ENCODE measurements at places on chromosomes 7 and 10.

GRCh38 chr7:143367972-143368371 is 5.5 kb upstream of the FAM131B start:
- no peak for DNase-seq

DNA sequence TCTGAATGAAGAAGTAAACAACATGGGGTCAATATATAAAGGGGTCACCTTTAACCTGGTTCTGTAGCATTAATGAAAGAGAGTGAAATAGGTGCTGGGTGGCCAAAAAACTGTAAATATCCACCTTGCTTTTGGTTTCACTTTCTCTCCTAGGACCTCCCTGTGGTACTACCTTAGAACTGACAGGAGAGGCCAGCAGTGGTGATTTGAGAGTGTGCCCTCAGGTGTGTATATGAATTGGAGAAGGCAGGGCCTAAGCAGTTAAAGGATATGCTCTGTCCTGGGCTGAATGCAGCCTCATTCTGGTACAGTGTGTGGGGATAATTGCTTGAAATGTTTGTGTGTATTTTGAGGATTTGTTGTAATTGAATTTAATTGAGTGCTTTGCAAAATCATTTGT is 62.0 kb downstream of the BBS9 start:
- DNase-seq = no peak

DNA sequence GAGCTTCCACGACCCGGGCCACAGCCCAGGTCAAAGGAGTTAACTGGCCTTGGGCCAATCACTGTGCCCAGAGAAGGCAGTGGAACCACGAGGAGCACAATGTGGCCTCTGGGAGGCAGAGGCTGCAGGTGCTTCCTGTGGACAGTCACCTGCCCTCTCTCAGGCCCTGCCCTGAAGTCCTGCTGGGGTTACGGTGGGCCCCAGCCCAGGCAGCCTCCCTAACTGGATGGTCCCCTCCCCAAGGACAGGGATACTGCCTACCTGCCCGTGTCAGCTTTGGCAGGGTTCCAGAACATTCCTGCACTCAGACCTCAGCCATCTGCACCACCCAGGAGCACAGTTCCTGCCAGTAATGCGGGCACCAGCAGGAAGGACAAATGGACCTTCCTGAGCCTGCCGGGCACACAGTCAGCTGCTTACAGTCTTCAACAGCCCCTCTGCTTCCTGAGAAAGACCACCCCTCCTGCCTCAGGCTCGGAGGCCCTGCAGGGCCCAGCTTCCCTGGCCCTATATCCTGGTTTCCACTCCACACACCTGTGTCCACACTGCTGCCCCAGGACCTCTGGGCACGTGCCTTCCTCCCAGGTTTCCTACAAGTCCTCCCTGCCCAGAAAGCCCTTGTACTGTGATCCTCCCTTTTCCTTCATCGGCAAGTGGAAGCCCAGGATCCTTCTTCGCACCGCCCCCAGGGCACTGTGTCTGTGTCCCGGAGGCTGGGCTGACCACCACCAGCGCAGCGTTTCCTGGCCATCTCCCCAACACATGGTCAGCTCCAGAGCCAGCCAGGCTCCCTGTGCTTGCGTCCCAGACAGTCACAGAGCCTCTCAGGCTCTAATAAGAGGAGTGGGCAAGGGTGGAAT is 23.3 kb downstream of the WDR86 start:
- DNase-seq = no peak

- DNase-seq = no peak
Measured at GRCh38 chr7:51033727-51034520, 251.2 kb upstream of the GRB10 start.

DNA sequence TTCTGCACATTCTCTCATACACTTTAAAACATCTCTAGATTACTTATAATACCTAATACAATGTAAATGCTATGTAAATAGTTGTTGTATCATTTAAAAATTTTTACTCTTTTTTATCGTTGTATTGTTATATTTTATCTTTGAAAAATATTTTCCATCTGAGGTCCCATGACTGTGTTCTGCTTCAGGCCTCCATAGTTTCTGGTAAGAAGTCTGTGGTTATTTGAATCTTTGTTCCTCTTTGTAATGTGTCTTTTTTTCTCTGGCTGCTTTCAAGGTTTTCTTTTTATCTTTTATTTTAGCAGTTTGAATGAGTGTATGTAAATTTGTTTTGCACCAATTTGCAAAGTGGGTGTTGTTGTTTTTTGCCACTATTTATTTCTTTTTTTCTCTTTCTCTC is 263.1 kb downstream of the RPS24 start:
- DNase-seq = no peak

GRCh38 chr7:103803631-103804030 is 185.8 kb downstream of the RELN start:
- DNase-seq = no peak

DNA sequence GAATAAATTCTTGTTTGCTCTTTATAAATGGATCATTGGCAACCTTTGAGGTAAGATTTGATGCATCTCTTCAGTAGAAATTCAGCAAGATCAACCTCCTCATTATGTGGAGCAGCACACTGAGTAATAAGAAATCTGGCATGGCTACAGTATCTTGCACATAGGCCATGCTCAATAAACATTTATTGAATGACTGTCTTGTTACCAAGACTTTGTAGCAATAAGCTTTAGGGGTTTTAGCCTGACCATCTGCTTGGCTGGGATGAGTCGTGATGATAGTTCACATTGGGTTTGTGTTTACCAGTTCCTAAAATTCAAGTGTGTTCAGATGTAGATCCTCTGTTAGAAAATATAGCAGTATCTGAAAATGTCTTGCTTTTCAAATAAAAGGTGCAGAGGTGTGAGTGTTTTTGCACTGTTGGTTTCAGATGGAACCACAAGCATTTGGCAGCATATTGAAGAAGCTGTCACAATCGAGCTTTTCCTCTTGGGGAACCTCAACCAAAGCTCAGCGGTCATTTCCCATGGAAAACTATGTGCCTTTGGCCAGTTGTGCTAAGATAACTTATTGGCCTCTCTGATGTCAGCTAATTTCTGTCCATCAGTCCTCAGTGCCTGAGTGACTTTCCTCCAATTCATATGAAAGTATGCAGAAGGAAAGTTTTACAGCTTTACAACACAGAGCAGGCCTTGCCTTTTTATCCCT is 442.6 kb downstream of the GFRA1 start:
- DNase-seq = no peak

- no peak for DNase-seq
Measured at GRCh38 chr7:65971021-65971420, 11.0 kb downstream of the GUSB start.

GRCh38 chr10:68362590-68362989 is 29.9 kb upstream of the PBLD start:
- DNase-seq = no peak

- DNase-seq = no peak
Measured at GRCh38 chr7:39670052-39670451, 46.7 kb downstream of the RALA start.

- no peak for DNase-seq
Measured at GRCh38 chr7:143504215-143504936, 26.7 kb downstream of the TAS2R41 start.

DNA sequence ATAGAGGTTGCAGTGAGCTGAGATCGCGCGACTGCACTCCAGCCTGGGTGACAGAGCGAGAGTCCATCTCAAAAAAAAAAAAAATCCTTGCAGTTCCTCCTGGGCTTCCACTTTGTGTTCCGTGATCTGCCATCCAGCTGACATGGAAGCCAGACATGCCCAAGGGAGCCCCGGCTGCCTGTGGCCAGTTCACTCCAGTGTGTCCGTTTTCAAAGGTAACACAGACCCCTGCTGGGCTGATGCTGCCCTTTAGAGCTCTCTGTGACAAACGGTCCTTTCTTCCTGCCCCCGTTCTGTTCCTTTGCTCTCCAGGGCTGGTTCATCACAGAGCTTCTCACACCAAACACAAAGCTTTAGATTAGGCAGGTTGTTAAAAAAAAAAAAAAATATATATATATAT is 130.8 kb downstream of the CUL2 start:
- no peak for DNase-seq

DNA sequence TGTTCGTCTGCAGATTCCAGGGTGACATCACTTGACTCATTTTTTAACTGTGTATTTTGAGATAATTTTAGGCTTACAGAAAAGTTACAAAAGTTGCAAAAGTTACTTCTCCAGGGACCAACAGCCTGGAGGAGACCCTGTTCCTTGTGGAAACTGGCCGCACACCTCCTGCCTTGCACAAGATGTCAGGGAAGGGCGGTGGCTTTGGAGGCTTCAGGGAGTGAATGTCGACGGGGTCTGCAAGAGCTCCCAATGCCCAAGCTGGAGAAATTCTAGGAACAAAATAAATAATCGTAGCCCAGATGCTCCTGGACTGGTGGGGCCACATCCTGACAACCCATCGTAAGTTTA is 62.2 kb upstream of the FAM20C start:
- no peak for DNase-seq

DNA sequence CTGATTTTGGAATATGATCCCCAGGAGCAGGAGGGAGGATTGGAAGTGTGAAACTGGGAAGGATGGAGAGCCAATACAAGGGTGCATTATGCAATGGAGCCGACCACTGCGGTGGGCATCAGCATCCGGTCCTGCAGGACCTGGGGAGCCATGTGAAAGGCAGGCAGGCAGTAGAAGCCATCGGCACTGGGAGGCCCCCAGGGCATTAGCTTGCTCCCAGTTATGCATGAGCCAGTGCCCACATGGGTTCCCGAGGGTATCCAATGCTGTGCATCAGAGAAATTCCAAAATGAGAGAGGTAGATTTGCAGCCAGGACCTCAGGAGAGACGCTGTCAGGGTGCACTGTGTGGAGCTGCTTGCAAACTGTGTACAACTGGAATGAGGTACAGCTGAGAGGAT is 8.7 kb upstream of the KCP start:
- DNase-seq = no peak

- no peak for DNase-seq
Measured at GRCh38 chr7:135195968-135196629, 15.2 kb downstream of the WDR91 start.

GRCh38 chr7:146654048-146654447 is 537.4 kb downstream of the CNTNAP2 start:
- DNase-seq = no peak

- DNase-seq = no peak
Measured at GRCh38 chr10:53064614-53065013, 292.0 kb upstream of the MBL2 start.

- no peak for DNase-seq
Measured at GRCh38 chr7:116859323-116859722, 3.1 kb upstream of the CAPZA2 start.

GRCh38 chr10:48579251-48579960 is 25.5 kb downstream of the ARHGAP22 start:
- DNase-seq = no peak

All from stimulated activated CD4-positive, alpha-beta T cell treated with anti-CD3 and anti-CD28 coated beads, TNF-alpha, amount 100 ng/mL, for 48 hours (primary cell).